ENCODE measurements at places on chromosomes 16 and 17.
A peak's percentile ranks its signal among the peaks of the same experiment; 100 is the strongest.

DNA sequence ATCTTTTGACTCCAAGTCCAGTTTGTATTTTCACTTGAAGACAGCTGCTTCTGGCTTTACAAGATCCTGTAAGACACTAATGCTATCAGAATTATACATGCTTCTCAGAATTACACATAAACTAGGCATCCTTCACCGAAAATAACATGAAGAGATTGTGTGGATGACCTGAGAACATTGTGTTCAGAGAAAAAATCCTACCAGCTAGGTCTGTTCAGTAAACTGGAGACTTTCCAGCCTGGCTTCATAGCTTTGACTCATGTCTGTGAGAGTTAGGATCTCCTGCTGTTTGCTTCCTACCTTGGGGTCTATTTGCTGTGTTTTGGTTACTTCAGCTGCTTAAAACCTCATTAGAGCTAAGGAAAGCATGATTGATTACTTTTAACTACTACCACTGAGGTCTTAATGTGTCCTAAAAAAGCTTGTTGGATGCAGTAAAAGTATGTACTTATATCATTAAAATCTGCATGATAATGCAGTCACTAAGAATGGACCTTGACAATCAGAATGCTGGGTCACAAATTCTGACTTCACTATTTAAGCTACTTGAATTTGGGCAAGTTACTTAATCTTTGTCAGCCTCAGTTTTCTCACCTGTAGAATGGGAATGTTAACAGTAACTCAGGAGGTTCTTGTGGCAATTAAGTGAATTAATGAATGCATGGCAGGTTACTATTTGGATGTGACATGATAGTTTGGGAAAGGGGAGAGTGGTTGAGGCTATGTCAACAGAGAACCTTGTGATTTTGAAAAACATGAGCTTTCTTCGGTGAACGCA, 8.0 kb upstream of the MYH13 start:
- ATAC-seq: no peak

- no peak for ATAC-seq
Measured at GRCh38 chr17:77618731-77619130, 339.8 kb upstream of the TNRC6C start.

GRCh38 chr17:17900615-17901520, 64.1 kb upstream of the SREBF1 start:
- peak; percentile 77 for ATAC-seq

DNA sequence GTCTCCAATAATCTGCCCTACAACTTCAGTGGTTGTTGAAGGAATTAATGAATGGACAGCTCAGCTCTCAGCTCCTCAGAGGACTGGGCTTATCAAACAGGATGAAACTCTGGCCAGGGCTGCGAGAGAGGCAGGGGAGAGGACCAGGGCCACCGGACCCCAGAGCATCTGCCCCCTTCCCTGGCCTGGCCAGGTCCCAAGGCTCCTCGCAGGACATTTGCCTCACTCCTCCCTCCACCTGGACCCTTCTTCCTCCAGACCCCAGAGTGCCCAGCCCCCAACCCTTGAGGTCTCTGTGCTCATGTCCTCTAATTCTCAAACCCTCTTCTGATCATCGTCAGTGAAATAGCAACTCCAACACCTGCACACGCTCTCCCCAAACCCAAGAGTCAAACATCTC, 3.7 kb downstream of the CD300C start:
- ATAC-seq: no peak
